ENCODE measurements at places on chromosomes 7 and 10.

DNA sequence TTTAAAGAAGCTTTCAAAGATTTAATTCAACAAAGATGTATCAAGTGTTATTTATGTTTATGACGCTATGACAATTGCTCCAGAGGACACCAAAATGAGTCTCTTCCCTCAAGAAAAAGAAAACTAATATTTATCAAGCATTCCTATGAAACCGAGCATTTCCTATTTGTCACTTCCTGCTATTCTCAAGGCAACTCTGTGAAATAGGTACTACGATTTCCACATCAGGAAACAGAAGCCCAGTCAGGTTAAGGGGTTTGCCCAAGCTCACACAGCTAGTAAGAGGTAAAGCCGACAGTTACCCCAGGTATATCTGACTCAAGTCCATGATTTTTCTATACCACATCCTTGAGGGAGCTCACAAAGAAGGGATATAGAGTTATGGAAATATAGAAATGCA is 85.9 kb downstream of the TRIL start:
- peak; percentile 40 for DNase-seq

GRCh38 chr7:106394526-106394925 is 109.7 kb upstream of the NAMPT start:
- no peak for DNase-seq

GRCh38 chr10:106652279-106652678 is 512.2 kb downstream of the SORCS1 start:
- DNase-seq, result peak; percentile 27

GRCh38 chr7:50358041-50358705 is 53.7 kb downstream of the IKZF1 start:
- DNase-seq, result no peak

GRCh38 chr10:71472466-71472865 is 75.7 kb downstream of the CDH23 start:
- DNase-seq, result no peak

GRCh38 chr10:35792291-35792690 is 150.2 kb upstream of the FZD8 start:
- DNase-seq, result no peak

DNA sequence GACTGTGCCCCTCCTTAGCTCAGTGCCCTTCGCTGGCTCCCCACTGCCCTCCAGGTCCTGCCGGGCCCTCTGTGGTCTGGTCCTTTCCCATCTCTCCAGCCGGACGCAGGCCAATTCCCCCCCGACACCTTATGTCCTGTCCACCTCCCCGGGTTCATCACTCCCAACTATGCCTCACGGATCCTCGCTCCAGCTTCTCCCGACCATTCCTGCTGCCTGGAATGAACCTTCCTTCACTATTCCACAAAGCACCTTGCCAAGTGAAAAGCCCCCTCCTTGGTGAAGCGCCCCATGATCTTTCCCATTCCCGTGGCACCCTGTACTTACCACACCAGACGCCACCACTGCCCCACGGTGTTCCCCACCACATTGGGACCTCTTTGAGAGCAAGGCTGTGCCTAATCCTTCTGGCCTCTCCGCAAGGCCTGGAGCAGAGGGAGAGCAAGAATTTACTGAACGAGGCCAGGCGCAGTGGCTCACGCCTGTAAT is 47.2 kb downstream of the TMEM270 start:
- DNase-seq, result no peak

DNA sequence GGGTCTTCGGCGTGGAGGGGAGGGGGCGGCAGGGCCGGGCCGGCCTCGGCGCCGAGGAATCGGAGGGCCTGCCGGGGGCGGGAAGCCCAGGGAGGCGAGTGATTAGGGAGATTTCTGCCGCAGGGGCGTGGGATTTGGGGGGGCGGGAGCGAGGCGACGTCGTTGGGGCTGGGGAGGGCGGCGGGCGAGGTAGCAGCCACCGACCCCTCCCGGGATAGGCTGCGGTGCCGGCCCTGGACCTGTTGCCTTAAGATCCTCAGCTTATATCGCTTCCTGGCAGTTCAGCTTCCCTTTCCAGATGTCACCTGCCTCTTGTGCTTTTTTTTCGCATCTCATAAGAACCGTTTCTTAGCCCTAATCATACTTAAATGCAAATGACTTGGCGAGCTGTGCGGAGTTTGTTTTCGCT is 655 bp downstream of the LMTK2 start:
- no peak for DNase-seq

DNA sequence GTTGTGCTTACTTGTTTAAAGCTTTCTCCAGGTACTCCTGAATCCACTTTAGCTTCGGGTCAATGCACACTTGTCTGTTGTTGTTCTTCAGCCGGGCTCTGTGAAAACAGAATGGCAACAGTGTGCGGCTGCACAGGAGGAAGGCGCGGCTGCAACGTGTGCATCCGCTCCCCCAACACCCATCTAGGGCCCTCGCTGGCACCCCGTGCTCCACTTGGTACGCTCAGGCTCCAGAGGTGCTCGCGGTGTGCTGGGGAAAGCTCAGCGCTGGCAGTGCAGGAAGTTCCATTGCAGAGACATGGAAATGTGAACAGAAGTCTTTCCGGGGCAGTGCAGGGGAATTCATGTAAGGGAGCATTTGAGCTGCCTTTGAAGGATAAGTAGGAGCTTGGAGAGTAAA is 6.3 kb downstream of the CXCL12 start:
- DNase-seq, result no peak

DNA sequence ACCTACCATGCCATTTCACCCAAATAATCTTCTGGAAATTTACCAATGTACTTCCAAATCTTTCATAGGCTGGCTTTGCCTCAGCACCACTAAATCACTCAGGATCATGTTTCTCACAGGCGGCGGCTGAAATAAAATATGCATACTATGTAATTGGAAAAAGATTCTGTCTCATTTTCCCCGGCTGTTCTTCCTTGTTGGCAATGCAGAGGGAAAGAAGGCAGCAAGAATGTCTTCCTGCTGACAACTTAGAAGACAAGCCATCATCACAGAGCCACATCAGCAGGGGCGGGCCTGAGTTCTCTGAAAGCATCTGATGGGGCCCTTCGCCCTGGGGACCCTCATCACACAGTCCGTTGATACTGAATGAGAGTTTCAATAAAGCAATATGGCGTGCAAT is 39.2 kb upstream of the COL1A2 start:
- DNase-seq, result no peak

- DNase-seq, result no peak
These were observed 401 bp downstream of the LRRC27 start for GRCh38 chr10:132332433-132332754.

DNA sequence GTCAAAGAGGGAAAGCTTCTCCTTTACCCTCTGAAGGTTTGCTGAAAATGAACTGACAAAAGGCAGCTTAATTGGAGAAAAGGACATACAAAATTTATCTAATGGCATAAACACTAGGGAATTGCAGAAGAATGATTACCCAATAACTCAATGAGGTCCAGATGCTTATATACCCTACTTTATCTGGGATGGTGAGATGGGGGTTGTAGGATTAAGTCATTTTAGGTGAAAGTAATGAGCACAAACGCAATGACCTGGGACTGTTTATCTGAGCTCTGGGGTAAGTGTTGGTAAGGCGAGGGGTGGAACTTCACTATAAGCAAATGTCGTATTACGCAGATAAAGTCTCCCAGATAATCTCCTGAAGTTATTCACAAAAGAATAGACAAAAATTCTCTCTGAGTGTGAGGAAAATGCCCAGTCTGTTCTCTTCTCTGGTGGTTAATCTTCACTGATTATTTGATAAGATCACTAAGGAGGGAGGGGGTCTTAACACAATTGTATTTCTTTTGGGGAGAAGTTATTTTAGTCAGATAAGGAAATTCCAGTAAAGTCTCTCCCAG is 1067.8 kb downstream of the DNAJB9 start:
- DNase-seq, result no peak

GRCh38 chr10:128365156-128365725 is 239.0 kb upstream of the MKI67 start:
- no peak for DNase-seq

- no peak for DNase-seq
These were observed 179 bp downstream of the PDE1C start for GRCh38 chr7:32070051-32070405.

DNA sequence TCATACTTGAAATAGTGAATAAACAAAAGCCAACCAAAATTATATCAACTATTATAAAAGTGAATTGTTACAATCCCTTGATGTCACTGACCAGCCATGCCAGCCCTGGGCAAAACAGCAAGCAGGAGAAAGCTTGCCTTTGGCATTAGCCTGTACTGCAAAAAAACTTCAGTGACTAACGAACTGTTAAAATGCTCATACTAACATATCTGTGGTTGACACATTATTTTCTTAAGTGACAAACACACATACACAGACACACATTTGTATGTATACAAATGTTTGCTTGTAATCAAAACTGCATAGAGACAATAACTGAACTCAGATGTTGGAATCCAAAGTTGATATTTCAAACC is 29.5 kb downstream of the CHCHD3 start:
- no peak for DNase-seq

DNA sequence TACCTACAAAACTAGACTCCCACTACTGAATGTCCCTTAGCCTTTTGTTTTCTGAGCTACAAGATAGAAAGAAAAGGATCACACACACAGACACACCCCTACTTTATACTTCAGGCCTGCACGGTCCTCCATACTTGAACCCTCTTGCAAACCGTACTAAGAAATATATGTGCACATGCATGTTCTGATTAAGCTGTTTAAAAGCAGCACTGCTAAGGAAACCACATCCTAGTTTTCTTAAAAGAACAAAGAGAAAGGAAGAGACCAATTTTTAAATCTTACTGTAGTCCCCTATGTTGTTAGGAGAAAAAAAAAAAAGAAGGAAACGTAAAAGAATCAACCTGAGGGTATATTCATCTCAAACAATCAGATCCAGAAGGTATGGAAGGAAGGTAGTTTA is 501.2 kb downstream of the PARD3 start:
- no peak for DNase-seq

GRCh38 chr7:73715648-73716317 is 3.7 kb downstream of the STX1A start:
- peak; percentile 100 for DNase-seq

DNA sequence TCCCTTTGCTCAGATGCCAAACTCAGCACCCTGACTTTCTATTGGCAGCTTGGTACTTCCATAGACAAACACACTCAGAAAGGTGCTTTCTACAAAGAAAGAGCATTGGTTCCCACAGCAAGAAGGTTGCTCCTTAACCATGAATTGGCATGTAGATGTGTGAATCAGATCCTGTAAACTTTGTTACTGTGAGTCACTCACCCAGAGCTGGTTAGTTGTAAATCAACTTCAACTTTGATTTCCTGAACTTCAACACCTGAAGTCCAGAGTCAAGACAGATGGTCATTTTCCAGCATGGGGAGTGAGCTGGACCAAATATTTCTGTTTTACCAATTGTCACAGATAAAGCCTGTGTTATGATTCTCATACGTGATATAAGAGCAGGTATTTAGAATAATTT is 797.2 kb downstream of the TNS3 start:
- peak; percentile 91 for DNase-seq

GRCh38 chr7:4667776-4668509 is 14.2 kb upstream of the FOXK1 start:
- peak; percentile 42 for DNase-seq

DNA sequence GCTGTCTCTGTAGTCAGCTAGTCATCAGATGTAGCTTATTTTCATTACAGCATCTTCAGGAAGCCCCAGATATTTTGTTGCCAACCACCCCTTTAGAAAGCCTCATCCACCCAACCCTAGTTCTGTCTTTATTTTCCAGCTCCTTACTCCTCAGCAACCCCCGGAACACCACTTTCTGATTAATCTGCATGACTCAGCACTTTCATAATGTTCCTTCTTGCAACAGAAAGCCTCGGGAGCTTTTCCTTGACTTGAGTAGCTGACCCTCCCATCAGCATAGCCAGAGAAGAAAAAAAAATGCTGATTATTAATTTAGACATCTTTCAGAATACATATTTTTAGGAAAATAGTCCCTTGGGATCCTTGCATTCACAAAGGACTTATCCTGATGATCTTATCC is 244.0 kb upstream of the CXCL12 start:
- DNase-seq, result peak; percentile 60

Measured in HT1080 (cell line).